NCI-H187 (cell line): ENCODE measurements at places on chromosomes 16 and 17.

GRCh38 chr16:64409783-64410210 lies 712.1 kb downstream of the CDH11 start:
- no peak for DNase-seq

DNA sequence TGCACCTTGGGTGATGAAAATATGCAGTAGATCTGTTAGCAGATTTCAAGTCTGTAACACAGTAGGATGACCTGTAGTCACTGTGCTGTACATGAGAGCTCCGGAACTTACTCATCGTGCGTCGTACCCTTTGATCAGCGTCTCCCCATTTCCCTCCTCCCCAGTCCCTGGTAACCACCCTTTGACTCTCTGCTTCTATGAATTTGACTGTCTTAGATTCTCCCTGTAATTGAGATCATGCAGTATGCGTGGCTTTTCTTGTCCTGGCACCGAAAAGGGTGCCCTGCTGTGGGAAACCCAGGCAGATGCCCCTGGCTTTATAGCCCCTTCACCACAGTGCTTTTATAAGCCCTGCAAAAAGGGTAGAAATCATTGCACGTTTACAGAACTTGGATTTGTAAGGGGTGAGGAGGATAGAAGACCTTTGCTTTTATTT lies 20.5 kb downstream of the CLEC16A start:
- DNase-seq, result no peak

- DNase-seq, result no peak
These were observed 221.1 kb upstream of the XYLT1 start for GRCh38 chr16:17691899-17692176.

GRCh38 chr17:13609941-13610340 lies 8.2 kb upstream of the HS3ST3A1 start:
- no peak for DNase-seq

DNA sequence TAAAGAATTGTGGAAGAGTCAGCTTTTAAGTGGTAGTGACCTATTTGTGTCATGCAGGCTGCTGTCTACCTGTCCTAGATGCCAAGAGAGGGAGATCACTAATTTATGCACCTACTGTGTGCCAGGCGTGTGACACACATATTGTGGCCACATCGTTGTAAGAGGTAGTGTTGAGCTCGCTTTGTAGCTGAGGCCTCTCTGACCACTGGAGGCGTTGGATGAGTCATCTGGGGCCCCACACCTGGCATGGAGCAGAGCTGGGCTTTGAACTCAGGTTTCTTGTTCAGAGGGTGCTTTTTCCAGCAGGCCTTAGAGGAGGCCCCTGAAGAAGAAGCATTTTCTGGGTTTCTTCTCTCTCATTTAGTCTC lies 52.3 kb upstream of the LGALS9 start:
- no peak for DNase-seq

DNA sequence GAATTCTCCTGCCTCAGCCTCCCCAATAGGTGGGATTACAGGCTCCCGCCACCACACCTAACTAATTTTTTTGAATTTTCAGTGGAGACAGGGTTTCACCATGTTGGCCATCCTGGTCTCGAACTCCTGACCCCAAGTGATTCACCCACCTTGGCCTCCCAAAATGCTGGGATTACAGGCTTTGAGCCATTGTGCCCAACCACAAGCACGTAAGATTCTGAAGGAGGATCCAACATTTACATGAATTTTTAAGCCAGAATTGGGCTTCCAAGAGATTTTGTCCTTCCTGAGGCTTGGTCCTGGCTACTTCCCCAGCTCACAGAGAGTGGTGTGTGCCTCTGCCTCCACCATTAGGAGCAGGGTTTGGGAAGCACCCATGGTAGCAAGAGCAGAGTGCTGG lies 11.1 kb downstream of the G6PC3 start:
- no peak for DNase-seq

DNA sequence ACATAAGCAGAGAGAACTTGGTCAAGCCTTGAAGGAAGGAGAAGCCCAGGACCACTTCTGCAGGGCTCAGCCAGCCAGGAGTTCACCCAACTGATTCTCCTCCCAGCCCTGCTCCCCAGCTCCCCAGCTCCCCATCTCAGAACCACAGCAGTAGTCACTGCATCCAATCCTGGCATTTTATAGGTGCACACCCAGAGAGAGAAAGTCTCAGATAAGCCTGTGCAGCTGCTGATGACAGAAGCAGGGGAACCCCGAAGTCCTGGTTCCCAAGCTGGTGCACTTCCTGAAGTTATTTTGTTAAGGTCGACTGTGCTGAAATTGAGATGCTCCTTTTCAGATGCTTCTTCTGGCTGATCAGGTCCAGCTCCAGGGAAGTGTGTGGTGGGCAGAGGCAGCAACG lies 6.6 kb downstream of the RNF112 start:
- no peak for DNase-seq

DNA sequence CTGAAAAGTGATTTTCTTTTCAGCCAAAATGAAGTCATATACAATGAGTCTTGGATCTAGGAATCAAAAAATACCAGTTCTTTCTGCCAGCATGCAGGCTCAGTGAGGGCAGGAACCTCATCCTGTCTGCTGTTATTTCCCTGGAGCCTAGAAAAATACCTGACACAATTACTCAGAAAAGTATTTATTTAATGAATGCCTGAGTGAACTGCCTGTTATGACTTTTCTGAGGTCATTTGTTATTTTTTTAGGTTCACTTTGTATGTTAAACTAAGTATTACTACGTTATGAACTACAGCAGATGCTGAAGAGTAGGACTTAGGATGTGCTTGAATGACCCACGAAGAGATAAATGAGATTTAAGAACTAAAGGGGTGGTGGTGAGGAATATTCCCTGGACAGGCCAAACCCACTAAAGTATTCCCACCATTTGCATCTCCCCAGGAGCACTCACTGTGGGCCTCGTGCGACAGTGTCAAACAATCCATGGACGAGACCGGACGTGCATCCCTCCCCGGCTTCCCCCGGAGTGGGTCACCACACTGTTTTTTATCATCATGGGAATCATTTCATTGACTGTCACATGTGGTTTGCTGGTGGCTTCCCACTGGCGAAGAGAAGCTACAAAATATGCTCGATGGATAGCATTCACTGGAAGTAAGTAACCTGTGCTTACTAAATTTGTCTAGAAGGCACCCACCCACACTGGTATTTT lies 17.1 kb upstream of the VWA3A start:
- DNase-seq, result no peak

DNA sequence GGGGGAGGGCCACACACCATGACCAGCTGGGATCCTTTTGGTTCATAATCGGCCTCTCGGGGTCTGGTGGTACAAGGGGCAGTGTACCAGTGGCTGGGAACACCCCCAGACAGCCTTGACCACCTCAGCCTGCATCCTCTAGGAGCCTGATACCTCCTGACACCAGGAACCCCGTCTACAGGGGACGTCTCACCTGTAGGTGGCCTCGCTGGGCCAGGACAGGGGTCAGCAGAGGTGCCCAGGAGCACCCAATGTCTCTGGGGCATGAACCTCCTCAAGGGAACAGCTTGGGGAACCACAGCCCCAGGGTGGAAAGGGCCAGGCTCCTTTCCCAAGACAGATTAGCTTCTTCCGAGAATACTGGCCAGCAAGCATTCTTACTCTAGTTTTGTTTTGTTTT lies 2.5 kb upstream of the METRNL start:
- DNase-seq, result no peak

GRCh38 chr17:16463358-16464302 lies 28.4 kb downstream of the LRRC75A start:
- DNase-seq, result peak; percentile 50

- no peak for DNase-seq
These were observed 270.1 kb upstream of the TNRC6C start for GRCh38 chr17:77688369-77688768.

- DNase-seq, result no peak
These were observed 242.6 kb downstream of the XYLT1 start for GRCh38 chr16:17228048-17228707.

- no peak for DNase-seq
These were observed 161.2 kb upstream of the IRX3 start for GRCh38 chr16:54447576-54448440.

- DNase-seq, result no peak
These were observed at the start of gene ATF7IP2 for GRCh38 chr16:10385725-10386516. Gene ATF7IP2, plus strand, starts transcription at chr16:10386061. Its CDS starts 44,560 bp downstream, at chr16:10430621.

- DNase-seq, result no peak
These were observed 69.0 kb downstream of the ANKFN1 start for GRCh38 chr17:56222255-56222654.

- no peak for DNase-seq
These were observed 157.3 kb downstream of the CDH13 start for GRCh38 chr16:82783933-82784572.

DNA sequence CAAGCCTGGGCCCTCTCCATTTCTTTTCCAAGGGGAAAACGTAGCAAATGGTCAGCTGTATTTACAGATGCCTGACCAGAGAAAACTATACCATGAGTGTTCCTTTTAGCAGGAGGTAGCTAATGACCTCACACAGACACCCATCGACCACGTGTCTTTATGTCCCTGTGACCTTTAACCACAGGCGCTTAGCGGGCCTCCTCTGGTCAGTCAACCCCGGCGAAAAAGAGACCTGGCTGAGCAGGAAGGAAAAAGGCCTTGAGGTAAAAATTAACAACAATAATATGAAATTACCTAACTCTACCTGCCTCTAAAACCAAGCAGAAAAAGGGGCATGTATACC lies 9.1 kb downstream of the NUDT16L1 start:
- DNase-seq, result no peak

- DNase-seq, result no peak
These were observed 578.1 kb downstream of the KCNJ18 start for GRCh38 chr17:22270381-22270780.

DNA sequence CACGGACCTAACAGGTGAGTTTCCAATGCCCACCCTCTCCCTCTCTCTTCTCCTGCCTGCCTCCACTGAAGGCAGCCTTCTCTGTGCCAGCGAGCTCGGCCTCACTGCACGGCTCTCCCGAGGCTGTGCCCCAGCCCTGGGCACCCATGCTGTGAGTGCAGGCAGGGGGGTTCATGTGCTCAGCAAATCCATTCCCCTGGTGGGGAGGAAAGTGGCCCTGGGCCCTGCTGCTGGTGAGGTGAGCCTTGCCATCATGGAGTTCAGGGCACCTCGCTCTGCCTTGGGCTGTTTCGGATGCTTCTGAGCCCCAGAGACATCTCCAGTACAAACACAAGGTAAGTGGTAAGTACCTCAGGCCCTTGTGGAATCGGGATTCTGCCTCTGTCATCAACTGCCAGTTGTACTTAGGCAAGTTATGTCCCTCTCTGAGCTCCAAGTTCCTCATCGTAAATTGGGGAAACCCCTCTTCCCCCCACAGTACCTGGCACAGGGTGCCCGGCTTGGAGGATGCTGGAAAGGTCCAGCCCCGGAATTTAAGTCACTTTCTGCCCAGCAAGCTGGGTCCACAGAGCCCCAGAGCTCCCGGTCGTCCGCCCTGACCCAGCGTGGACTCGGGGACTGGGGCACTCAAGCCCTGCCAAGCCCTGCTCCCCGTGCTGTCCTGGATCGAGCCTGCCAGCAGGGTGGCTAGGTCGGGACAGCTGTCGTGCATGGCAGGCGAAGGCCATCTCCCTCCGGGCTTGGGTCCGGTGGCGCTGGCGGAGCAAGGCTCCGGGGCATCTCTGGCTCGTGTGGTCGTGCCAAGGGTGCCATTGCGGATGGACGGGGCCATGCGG lies 684 bp upstream of the NUDT16L1 start:
- no peak for DNase-seq

DNA sequence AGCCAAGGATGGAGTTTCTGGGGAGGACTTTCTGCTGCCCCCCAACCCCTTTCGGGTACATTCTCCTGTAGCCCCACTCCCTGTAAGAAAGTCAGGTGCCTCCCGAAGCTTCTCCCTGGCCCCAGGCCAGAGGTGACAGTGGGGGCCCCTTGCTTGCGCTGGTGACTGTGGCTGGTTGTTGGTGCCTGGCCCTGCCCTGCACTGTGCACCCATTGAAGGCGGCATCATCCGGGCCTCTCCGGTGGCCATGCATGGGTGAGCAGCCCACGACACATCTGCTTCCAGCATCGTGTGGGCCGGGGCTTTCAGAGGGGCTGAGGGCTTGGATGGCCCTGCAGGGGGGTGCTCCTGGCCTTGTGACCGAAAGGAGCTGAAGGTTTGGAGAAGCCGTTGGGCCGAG lies 297.0 kb downstream of the SEC14L1 start:
- no peak for DNase-seq

DNA sequence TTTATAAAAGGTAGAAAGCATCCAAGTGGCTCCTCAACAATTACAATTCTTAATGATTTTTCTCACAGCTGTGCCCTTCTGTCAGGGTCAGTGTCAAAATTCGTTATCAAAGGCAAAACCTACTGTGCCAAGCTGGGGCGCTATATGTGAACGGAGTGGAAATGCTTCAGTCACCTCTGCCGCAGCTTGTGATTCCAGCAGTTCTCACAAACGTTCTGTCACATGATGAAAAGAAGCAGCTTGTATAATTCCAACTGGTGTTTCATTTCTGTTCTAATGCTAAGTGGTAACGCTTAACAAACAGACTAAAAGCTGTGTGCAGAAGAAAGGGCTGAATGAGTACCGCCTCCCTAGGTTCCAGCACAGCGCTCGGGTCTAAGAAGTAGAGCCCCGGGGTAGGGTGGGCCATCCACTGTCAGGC lies 14.2 kb downstream of the PLD6 start:
- no peak for DNase-seq

GRCh38 chr17:56325313-56326000 lies 172.2 kb downstream of the ANKFN1 start:
- no peak for DNase-seq

DNA sequence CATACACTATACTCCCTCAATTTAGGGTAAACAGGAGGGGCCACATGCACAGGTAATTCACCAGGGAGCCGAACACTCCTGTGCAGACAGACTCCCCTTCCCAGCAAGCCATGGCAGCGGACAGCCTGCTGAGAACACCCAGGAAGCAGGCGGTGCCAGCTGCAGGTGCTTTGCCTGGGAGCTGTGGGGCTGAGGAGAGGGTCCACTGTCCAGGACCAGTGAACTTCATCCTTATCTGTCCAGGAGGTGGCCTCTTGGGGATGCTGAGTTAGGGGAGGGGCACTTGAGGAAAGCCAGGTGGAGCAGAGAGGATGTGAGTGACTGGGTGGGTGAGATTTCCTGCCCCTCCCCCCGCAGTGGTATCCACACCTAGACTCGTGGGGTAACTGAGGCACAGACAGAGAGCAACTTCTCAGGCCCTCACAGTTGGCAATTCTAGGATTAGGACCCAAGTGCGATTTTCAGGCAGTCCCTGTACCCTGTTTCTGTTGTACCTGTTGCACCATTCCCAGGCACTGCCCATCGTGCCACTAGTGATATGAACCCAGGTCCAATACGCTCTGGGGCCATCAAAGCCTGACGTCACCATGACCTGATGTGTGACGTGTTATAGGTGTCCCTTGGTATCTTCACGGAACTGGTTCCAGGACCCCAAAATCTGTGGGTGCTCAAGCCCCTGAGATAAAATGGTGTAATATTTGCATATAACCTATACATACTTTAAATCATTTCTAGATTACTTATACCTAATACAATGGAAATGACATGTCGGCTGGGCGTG lies 1.2 kb downstream of the GRN start:
- DNase-seq, result no peak

DNA sequence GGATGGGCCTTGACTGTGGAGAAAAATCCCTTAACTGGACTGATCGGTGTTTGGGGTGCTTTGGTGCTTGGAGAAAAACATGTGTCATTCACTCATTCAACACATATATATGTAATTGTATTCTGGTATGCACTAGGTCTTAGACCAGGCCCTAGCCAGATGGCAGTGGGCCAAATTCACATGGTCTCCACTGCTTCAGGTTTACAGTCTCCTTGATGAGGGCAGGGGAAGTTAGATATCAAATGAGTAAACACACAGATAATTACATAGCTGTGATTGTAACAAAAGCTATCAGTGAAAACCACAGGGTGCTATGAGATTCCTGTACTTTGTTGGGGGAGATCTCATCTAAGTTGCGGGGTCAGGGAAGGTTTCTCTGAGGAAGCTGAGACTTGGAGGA lies 78.8 kb downstream of the WWP2 start:
- DNase-seq, result no peak
